A172 (cell line): ENCODE measurements at places on chromosomes 7 and 10. TPM values are rescaled to one million over a fixed set of nuclear protein-coding genes. Genes with fewer than 3 reads are reported as not detected.
A peak's percentile ranks its signal among the peaks of the same experiment; 100 is the strongest.

DNA sequence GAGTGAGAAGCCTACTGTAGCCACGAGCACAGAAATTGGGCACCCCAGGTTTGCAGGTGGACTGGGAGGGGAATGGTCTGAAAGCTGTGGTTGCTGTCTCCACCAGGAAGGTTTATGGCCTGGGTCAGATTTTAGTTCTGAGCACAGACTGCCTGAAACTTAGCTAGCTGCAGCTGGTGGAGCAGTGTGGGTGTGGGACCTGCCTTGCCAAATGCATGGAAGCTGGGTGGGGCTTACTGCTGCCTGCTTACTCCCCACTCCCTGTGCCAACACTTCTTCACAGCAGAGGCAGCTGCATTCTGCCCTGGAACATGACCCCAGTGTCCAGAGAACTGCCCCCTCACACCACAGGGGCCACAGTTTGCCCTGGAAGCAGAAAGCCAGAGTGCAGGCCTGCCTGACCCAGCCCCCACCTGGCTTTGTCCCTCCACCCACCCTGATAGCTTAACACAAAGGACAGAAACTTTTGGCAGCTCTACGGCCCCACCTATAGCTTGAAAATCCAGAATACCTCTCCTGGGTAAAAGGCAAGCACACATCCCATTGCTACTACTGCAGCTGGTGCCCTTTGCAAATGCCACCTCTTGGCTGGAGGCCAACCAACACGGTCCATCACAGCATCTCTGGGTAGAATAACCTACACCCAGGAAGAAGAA lies 281.6 kb downstream of the AGMO start:
- no peak for DNase-seq

DNA sequence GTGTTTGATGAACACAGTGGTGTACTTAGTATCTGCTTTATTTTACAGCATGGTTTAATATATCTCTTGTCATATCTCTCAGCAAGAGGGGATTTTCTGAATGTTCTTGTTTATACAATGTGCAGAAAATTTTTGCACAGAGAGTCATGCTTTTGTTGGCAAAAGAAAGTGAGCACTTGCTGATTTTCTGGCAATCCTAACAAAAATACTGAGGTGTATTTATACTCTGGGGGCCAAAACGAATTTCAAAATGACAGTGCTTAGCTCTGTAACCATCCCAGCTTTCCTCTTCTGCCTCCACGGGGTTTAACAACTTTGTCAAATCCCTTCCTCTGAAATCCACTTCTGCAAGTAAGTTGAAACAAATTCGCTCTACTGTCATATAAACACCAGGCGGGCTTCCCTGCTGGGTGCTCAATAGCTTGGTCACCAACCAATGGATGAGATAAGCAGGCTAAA lies 169.2 kb downstream of the NOC3L start:
- DNase-seq, result peak; percentile 40

- no peak for DNase-seq
Measured at GRCh38 chr7:92588561-92588960, 1.6 kb downstream of the FAM133B start.

Gene NUTM2E
- total RNA-seq, result 0.07 TPM in 1 of 2 replicates, not detected in the other

DNA sequence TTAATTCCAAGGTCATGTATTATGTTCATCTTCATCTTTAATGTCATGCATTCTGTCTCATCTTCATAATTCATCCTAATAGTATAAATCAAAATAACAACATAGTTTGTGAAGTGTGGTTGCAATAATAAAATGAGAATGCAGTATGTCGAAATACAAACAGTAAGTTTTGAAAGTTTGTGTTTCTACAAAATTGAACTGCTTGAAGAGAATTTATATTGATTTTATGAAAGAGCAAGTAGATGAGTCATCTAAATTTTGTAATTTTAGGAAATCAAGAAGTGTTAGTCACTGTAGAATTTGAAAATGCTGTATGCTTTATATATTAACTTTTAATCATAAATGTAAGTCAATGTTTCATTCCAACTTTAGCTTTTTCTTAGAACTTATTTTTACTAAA lies 190.5 kb upstream of the PPP1R3A start:
- DNase-seq, result no peak

Gene ASB10
- total RNA-seq, result not detected in 2 replicates

- DNase-seq, result no peak
Measured at GRCh38 chr10:97494863-97495506, 3.2 kb downstream of the MMS19 start.

DNA sequence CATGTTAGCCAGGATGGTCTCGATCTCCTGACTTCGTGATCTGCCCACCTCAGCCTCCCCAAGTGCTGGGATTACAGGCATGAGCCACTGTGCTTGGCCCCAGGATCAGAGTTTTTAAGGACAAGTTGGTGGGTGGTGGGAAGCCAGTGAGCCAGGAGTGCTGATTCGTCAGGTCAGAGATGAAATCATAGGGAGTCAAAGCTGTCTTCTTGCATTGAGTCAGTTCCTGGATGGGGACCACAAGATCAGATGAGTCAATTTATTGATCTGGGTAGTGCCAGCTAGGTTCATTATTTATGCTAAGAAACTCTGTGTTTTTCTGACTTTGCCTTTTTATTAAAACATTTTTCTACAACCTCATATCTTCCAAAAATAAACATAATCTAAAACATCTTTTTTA lies 423.8 kb downstream of the ARL4A start:
- DNase-seq, result no peak

DNA sequence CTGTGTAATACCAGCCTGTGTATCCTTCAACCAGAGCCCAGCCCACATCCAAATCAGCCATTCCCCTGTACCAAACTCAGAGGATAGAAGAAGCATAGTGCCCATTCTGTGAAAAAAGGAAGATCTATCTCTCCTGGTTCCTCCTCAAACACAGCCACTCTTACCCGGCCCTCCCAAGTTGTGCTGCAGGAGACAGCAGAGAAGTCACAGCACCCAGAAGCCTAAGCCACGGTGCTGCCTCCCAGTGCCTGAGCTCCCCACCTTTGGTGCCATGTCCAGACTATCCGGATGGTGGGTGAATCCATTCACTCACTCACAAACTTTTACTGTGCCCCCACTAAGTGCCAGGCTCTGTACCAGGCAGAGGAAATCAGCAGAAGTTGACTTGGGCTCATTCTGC lies 166.0 kb upstream of the ZMIZ1 start:
- no peak for DNase-seq

GRCh38 chr7:77544518-77544917 lies 7.4 kb downstream of the PTPN12 start:
- no peak for DNase-seq

DNA sequence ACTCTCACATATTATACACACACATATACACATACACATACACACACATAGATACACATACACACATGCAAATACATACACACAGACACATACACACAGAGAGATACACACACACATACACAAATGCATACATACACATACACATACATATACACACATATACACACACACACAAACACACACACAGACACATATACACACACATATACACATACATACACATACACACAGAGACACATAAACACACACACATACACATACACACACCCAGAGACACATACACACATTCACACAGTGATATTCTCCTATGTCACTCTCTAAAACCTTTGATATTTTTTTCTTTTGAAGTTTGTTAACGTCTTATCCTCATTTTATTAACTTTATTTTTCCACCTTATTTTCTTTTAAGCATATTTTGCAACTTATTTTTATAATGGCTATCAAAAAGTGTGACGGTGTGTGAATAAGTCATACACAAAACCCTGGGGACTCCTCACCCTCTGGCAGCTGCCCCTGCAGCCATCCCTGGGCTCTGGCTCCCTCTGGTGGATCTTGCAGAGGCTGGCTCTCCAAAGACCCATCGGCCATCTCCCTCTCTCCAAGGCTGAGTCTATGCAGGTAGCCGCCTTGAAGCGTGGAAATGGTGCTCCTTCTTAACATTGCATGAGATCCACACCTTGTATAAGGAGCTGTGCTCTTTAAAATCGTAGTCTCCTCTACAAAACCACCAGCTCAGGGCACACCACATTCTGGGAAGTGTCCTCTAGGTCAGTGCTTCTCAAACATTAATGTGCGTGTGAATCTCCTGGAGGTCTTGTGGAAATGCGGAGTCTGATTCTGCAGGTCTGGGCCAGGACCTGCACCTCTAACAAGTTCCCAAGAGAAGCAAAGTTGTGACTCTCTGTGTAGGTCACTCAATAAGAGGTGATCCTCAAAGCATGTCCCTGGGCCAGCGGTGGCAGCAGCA lies 4.1 kb upstream of the C10orf120 start:
- peak; percentile 41 for DNase-seq

GRCh38 chr7:155792999-155793560 lies 19.2 kb downstream of the SHH start:
- DNase-seq, result no peak

DNA sequence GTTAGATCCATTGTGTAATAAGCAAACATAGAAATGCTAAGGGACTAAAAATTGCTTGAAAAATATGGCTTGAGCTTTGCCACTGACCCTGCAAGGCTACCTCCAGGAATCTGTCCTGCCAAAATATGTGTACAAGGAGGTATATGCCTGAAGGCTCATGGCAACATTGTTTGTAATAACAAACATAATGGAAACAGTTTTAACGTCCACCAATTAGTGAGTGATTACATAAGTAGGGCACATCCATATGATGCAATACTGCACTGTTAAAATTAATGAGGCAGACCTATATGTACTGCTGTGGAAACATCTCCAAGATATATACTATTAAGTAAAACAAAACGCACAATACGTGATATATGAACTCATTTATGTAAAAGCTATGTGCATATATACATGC lies 13.1 kb upstream of the GOT1 start:
- no peak for DNase-seq

Gene NPSR1
- total RNA-seq, result not detected in 2 replicates

DNA sequence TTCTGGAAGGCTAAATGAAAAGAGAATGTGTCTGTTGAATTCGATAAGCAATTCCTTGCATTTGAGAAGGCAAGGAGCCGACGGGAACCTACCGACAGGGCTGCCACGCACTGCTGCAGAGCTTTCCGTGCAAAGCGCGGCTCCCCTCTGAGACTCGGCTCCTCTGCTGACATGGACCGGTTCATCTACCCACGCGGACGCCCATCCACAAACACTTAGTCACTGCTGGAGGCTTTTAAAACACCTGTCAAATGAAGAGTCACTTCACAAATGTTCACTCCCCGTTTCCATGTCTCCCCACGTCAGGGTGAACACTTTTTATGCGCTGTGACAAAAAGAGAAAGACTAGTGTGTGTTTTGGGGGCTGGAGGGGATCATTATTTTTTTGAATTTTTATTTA lies 32.0 kb downstream of the AMZ1 start:
- no peak for DNase-seq

Gene C7orf57
- 0.62 and 1.6 TPM in 2 replicates for total RNA-seq

- DNase-seq, result peak; percentile 89
Measured at GRCh38 chr7:112001091-112001826, 204.9 kb downstream of the DOCK4 start.

Gene ZKSCAN5
- total RNA-seq, result 16.2 and 17.9 TPM in 2 replicates

Gene TUBB8
- not detected in 2 replicates for total RNA-seq

Gene AKR1C8
- total RNA-seq, result not detected in 2 replicates

DNA sequence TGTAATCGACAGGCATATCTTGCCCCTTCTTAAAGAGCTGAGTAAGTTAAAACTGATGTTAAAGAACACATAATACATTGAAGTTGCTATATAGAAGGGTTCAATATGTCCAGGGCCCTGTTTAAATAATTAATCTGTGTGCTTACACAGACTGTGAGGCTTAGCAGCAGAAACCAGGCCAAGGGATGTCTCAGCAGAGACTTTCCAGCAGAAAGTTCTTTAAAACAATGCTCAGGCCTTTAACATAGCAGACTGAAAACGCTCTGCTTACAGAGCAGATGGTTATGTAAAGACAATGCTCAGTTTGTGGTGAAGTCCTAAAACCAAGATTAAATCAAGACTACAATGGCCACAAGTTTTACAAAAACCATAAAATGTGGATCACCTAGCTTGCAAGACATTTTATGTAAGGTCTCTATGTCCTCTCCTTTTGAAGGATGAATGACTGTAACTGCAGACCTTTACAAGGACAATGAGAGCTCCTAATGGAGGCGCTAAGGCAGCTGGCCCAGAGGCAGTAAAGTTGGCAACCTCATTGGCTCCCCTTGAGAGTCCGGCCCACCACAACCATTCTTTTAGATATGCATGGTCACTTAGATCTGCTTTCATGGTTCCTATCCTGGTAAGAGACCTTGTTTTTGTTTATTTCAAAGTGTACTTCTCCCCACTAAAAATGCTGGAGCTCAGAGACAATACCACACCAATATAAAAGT lies 56.3 kb downstream of the FZD1 start:
- DNase-seq, result no peak

GRCh38 chr10:62437696-62438095 lies 63.5 kb downstream of the ZNF365 start:
- DNase-seq, result peak; percentile 83

Gene EPHB6
- total RNA-seq, result 2.0 and 2.7 TPM in 2 replicates

GRCh38 chr7:21942955-21943354 lies 2.7 kb downstream of the CDCA7L start:
- no peak for DNase-seq

DNA sequence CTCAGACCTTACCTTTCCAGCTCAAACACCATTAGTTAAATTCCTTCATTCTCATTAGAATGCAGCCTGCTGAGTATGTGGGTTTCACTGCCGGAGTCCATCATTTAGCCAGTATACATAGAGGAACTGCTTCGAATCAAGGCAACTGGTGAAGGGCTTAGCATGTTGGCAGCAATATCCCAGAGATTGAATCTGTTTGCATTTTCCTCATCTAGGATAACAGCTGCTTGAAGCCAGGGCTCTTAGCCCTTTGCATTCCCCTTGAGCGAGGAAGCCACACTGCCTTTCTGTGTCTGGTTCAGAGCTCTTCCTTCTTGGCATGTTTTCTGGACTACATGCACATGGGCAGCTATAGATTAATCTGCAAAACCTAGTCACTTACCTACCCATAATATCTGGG lies 14.7 kb downstream of the NODAL start:
- no peak for DNase-seq

Gene CCDC146
- 0.46 and 1.2 TPM in 2 replicates for total RNA-seq

DNA sequence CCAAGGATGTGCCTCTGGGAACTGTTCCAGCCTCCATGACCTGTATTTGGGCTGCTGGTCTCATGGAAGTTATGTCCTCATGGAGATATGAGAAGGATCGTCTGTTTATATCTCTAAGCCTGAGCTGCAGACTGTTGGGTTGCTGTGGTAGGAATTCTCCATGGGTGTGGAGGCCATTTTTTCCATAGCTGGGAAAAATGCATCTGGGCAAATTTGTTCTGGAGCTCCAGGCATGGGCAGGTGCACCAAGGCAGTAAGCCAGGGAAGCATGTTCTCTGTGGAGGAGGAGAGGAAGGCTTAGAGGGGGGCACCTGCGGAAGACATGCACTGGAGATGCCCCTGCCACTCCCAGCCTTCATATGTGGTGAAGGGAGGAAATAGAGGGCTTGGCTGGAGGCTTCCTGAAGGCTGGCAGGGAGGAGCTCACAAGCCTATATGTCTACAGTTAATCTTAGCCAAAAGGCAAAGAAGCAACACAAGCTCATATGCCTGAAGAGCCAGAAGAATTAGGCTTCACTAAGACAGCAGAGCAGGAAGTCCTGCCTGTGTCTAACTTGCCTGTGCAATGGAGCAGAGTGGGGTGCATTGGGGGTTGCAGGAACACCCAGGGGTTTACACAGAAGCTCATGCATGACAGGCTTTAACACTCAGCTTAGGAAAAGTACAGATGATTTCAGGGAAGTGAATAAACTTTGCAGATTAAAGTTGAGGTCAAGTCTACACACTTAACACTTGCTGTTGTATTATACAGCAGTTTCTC lies 35.1 kb upstream of the CXCL12 start:
- no peak for DNase-seq
